ENCODE measurements at places on chromosomes 7 and 10. TPM values are rescaled to one million over a fixed set of nuclear protein-coding genes. Genes with fewer than 3 reads are reported as not detected.

DNA sequence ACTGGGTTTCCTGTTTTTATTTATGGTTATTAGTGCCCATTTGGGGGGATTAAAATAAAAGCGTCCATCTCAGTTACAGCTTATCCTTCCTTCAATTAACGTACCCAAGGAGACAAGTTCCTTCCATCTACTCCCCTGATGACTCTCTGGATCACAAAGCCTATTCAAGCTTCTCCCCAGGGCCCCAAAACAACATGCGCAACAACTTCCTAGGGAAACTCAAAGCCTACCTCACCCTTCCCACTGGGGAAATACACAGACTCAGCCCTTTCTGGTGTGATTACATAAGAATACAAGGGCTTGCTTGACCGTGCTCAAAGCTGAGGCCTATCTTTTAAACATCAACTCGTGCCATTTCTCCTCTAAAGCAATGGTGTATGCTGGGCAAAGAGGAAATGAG, 112.4 kb downstream of the CDK6 start:
- peak overlapping the region; percentile 89 for H3K27ac ChIP-seq
- H3K4me1 ChIP-seq = peaks cover 64% of the 10 kb centered on the region
- H3K36me3 ChIP-seq = peaks cover 47% of the 10 kb centered on the region
- H3K27me3 ChIP-seq = no peaks in the 10 kb centered on the region

DNA sequence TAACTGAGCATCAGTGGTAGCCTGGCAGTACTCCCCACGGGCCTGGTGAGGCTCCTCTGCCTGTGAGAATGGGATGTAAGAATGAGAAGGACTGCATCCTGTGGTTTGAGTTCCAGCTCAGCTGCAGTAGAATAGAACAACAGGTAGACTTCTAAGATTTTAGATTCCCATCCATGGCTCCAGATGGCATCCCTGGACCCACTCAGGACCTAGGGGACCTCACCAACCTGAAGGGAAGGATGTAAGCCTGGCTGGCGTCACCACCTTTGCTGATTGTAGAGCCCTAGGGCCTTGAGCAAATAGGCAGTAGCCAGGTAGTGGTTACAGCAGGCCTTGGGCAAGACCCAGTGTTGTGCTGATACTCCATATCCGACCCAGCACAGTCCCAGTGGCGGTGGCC, 9.6 kb upstream of the AOC1 start:
- no peak overlapping the region for H3K27ac ChIP-seq
- H3K36me3 ChIP-seq = no peaks in the 10 kb centered on the region
- no peak for DNase-seq
- H3K4me1 ChIP-seq = 0 out of 2 replicates have a peak, but pooled peaks cover 2% of the 10 kb centered on the region

DNA sequence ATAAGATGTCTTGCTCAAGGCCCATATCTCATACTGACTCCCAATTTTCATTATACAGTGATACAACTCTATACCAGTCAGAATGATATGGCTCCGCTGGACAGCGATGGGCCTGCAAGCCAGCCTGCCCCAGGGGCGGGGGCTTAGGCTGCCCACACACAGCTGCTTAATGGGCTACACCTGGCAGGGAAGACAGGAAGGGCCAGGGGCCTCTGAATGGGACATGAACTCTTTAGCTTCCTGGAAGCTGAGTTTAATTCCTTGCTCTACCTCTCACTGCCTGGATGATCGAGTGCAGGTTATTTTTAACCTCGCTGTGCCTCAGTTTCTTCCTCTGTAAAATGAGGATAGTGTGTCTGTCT, 112.5 kb downstream of the C10orf105 start:
- H3K4me3 ChIP-seq = no peak overlapping the region
- no peak overlapping the region for H3K27ac ChIP-seq
- no peaks in the 10 kb centered on the region for H3K36me3 ChIP-seq
- peak; percentile 60 for DNase-seq
- peaks cover 32% of the 10 kb centered on the region for H3K4me1 ChIP-seq

GRCh38 chr7:37901890-37902524, 14.6 kb downstream of the SFRP4 start:
- no peaks in the 10 kb centered on the region for H3K27me3 ChIP-seq
- no peak overlapping the region for H3K4me3 ChIP-seq

DNA sequence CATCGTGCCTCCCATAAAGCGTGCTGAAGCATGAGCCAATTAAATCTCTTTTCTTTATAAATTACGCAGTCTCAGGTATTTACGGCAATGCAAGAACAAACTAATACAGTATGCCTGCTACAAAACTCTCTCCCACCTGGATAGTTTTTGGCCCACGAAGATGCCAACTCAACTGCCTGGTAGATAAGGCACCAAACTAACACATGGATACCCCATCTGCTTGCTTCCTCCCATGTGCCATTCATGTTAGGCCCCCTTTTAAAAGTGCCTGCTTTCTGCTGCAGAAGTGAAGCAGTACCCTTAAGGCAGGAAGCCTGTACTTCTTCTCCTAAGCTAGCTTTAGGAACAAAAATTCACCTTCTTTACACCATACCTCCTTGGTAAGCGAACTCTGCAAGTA, 15.6 kb upstream of the EPC1 start:
- H3K4me1 ChIP-seq = no peaks in the 10 kb centered on the region
- DNase-seq = no peak
- H3K27ac ChIP-seq = no peak overlapping the region
- peaks cover 5% of the 10 kb centered on the region for H3K36me3 ChIP-seq
- H3K27me3 ChIP-seq = no peaks in the 10 kb centered on the region
- H3K4me3 ChIP-seq = no peak overlapping the region

DNA sequence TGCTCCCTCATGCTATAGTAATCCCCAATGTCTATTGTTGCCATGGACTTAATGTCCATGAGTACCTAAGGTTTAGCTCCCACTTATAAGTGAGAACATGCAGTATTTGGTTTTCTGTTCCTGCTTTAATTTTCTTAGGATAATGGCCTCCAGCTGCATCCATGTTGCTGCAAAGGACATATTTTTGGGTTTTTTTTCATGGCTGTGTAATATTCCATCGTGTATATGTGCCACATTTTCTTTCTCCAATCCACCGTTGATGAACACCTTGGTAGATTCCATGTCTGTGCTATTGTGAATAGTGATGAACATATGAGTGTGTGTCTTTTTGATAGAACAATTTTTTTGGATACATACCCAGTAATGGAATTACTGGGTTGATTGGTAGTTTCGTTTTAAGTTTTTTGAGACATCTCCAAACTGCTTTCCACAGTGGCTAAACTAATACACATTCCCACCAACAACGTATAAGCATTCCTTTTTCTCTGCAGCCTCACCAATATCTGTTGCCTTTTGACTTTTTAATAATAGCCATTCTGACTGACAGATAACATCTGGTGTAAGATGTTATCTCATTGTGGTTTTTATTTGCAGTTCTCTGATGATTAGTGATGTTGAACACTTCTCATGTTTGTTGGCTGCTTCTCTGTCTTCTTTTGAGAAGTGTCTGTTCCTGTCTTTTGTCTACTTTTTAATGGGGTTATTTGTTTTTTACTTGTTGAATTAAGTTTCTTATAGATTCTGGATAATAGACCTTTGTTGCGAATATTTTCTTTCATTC, 68.8 kb upstream of the IFRD1 start:
- H3K27me3 ChIP-seq = no peaks in the 10 kb centered on the region
- H3K4me3 ChIP-seq = no peak overlapping the region
- peaks cover 4% of the 10 kb centered on the region for H3K4me1 ChIP-seq
- DNase-seq = peak; percentile 63

The SEC61G gene
- total RNA-seq = 359 TPM
